Inflammatory macrophage (primary cell): ENCODE measurements at places on chromosomes 13 and 19.
A peak's percentile ranks its signal among the peaks of the same experiment; 100 is the strongest.

GRCh38 chr19:3670796-3671679 lies 29.2 kb downstream of the PIP5K1C start:
- DNase-seq, result peak; percentile 52

DNA sequence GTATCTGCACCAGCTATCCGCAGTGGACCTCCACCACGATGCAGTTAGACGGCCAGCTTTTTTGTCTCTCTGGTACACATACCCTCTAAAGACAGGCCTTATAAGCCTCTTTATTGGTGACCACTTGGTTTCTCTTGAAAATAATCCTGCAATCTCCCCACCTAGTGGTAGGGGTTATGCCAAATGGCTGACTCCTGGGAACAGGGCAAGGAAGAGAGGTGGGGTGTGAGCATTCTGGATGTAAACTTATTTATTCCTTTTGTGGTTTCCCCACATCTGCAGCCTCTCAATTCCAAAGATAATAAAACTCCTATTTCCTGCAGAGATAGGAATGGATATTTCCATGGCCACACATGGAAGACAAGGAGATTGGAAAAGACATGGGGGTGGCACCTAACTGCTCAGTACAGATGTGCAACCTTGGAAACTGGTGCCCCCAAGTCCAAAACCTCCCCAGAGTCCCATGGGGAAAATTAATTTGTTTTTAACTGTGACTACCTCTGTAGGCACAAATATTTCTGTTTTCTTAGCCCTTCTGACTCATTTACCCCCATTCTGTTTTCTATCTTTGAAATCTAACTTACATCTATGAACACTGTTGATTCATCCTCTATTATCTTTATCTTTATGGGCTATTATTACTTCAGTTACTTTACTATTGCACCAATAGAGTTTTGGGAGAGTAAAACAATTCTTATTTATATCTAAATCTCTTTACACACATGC lies 112.7 kb upstream of the TSHZ3 start:
- no peak for DNase-seq

DNA sequence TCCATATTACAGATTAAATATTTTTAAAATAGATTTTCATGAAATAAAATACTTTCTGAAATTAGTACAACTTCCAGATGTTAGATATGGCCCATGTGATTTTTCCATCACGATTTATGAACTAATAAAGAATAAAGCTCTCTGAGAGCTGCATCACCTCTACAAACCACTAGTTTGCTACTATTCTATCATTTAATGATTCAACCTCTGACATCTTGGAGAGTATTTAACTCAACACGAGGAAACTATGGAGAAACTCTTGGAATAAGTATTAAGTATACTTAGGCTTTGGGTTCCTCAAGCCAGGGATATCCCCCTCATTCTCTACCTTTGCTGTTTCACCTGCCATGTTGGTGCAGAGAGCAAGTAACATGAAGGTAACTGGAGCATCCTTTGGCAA lies 55.7 kb downstream of the DACH1 start:
- DNase-seq, result no peak

DNA sequence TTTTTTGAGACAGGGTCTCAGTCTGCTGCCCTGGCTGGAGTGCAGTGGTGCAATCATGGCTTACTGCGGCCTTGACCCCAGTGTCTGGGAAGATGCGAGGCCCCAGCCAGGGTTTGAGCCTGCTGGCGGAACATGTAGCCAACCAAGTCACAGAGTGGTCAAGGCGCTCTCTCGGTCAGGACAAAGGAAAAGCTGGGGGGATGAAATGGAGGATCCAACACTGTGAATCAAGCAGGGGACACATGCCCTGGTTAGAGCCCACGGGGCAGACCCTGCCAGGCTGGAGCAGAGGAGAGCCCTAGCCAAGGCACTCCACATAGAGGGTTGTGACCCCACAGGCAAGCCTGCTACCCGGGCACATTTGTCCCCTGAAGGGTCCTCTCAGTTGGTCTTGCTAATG lies 10.1 kb downstream of the TUBA3C start:
- no peak for DNase-seq

GRCh38 chr13:32883474-32883873 lies 132.7 kb upstream of the KL start:
- DNase-seq, result no peak
